ENCODE measurements at places on chromosomes 2 and 18. TPM values are rescaled to one million over a fixed set of nuclear protein-coding genes. Genes with fewer than 3 reads are reported as not detected.

The ZNF892 gene
- total RNA-seq: 4.8 TPM

The NR4A2 gene
- total RNA-seq: 15.5 TPM

The HRH4 gene
- total RNA-seq: not detected

The CDH20 gene
- 0.88 TPM for total RNA-seq

The ARHGAP25 gene
- 10.7 TPM for total RNA-seq

The PTCD3 gene
- 50.7 TPM for total RNA-seq

The ELOA2 gene
- total RNA-seq: not detected
